ENCODE measurements at places on chromosomes 7 and 10.

DNA sequence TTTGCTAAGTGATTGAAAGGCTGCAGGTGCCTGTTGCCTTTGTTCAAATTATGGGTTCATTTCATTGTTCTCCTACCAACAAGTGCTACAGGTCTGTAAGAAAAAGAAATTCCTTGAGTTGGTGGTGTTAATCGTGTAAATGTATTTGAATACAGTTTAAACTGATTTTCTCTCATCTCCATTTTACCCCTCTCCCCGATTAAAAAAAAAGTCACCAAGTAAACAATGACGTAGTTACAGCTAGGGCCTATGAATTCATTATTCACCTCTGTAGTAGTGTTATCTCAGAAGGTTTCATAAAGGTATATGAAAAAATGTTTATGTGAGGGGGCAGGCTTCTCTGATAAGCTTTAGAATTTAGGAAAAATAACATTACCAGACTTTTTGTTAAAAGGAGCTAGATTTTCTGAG lies 1.1 kb downstream of the REEP3 start:
- no peak for DNase-seq

- no peak for DNase-seq
Measured at GRCh38 chr7:87432536-87432935, 42.9 kb downstream of the ABCB4 start.

DNA sequence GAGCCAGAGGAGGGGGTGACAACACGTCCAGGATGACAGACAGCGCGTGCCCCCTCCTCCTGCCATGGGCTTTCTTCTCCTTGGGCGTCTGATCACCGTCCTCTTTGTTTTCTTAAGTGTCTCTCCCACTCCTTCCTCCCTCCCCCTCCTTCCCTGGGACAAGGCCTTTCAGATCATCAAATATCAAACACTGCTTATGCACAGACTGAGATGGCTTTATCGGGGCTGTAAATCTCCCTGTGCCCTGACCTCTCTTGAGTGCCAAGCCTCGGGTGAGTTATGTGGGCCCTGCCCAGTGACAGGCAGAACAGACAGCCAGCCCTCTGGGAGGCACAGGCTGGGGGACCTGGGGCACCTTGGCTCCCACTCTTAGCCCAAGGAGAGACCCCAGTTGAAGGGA lies 116.4 kb downstream of the C10orf105 start:
- no peak for DNase-seq

- no peak for DNase-seq
Measured at GRCh38 chr7:117362294-117362888, 39.5 kb upstream of the WNT2 start.

GRCh38 chr7:154353355-154353767 lies 301.2 kb downstream of the DPP6 start:
- no peak for DNase-seq

GRCh38 chr10:28842321-28842720 lies 165.0 kb downstream of the BAMBI start:
- DNase-seq = no peak

GRCh38 chr10:129035052-129035827 lies 431.8 kb upstream of the MGMT start:
- no peak for DNase-seq

- no peak for DNase-seq
Measured at GRCh38 chr10:14486777-14487487, 156.2 kb upstream of the FRMD4A start.
